Right renal cortex interstitium (tissue), 3 donors: ENCODE measurements at places on chromosomes 13 and 19.

GRCh38 chr13:29318741-29319140, 276.7 kb downstream of the SLC7A1 start:
- DNase-seq: no peak

DNA sequence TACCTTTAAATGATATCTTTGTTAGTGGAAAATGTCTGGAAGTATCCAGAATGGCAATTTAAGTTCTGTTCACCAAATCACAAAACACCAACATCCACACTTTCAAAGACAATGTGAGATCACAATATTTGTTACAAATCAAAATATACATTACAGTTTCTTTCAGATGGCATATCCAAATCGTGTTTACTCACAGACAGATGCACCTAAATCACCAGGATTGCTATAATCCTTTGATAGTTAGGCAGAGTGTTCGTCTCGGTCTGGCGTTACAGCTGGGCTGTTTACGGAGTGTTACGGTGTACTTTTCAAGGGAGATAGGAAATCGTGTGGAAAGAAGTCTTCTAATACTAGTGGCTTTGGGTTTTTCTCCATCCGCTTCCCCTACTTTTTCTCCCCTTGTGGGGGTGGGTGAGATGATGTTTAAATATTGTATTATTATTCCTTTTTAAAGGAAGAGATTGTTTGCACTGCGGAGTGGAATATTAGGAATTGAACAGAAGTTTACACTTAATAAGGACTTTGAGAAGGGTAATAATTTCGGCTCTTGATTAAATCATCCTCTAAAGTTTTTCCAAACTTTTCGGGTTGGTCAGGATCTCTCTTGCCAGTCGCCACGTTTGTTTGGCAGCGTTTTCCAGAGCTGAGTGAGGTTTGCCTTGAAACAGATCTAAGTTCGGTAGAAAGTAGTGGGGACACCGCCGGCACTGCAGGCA, 1.8 kb downstream of the MAB21L1 start:
- DNase-seq: peak; percentile 53

DNA sequence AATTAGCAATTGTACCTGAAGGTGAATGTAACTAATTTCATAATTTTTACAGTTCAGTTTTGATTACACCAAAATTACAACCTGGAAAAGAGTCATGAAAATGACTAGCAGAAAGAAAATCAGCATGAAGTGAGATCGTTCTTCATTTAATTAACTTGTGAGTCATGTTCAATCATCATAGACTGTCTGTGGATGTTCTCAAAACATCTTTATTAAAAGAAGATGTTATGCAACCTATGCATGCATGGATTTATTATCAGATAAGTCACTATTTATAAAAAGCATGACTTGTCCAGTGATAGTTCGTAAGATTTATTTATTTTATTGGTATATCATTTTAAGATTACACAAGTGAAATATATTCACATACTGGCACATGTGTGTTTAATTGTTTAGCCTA, 245.9 kb downstream of the ITGBL1 start:
- no peak for DNase-seq

DNA sequence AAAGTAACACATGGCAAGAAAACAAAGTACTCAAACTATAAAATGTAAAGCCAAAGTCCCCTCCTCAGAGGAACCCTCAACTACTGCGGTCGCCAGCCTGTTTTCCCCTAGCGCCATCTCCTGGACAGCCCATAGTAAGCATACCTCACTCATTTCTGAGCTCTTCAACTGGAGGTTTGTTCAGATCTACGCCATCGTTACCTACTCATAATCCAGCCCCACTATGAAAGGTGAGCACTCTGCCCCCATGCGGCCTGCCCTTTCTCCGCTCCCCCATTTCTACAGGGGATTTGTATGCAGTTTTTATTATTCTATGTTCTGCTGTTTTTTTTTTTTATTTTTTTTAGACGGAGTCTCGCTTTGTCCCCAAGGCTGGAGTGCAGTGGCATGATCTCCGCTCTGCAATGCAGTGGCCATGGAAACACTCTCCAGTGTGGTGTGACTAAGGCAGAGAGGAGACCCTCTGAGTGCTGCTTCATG, 26.2 kb downstream of the OPA3 start:
- no peak for DNase-seq

DNA sequence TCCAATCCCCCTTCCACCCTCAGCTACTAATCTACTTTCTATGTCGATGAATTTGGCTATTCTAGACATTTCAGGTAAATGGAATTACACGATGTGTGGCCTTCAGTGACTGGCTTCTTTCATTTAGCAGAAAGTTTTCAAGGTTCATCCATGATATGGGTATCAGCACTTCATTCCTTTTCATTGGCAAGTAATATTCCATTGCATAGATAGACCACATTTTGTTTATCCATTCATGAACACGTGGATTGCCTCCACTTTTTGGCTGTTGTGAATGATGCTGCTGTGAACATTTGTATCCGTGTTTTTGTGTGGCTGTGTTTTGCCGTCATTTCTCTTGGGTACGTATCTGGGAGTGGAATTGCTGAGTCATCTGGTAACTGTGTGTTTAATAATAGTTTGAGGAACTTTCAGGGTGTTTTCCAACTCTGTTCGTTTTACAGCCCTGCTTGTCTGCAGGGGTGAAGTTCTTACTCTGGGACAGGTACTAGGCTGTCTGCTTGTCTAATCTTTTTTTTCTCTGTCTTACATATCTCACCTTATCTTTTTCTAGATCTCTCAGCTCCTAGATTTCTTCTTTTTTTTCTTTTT, 32.5 kb downstream of the MARK4 start:
- DNase-seq: no peak

DNA sequence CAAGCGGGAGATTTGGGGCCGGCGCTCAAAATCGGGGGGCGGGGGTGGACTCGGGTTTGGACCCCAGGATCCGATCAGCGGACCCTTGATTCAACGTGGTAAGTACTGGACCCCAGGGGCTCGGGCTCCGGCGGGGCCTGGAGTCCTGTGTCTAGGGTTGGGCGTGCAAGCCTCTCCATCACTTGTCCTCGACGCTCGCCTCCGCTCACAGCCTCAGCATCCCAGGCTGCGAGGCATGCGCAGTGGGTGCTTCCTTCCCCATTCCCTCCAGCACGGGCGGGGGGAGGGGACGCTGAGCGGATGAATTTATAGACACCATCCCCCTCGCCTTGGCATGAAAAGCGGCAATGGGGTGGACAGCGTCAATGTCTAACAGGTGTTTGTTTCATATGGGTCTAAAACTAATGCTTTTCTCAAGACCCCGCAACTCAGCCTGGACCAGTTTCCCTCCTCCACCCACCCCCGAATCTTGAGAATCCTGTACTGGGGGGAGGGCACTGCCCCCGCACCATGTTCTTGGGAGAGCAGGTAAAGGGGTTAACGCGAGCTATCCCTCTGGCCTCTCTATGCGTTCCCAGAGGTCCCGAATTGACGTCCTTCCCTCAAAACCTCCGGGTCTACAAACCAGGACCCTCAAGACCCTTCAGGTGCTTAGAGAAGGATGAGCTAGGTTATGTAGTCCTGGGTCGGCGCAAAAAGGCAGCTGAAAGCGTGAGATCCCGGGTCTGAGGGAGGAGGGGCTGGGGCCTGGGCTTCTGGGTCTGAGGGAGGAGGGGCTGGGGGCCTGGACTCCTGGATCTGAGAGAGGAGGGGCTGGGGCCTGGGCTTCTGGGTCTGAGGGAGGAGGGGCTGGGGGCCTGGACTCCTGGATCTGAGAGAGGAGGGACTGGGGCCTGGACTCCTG, 579 bp downstream of the CPT1C start:
- DNase-seq: no peak

DNA sequence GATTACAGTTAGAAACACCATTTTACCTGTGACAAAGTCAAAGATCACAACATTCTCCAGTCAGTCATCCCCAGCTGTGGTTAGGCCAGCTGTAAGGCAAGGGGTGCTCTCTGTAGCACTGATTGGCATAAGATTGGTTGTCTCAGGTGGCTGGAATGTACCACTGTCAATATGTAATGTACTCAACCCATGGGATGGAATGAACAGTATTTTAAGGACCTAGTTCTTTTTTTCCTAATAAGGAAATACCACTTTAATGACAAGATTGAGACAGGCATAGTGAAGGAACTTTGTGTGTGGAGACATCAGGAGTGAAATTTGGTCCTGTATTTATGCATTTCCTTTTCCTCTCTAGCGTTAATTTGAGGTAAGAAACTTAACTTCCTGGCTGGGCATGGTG, 310.7 kb downstream of the ITGBL1 start:
- no peak for DNase-seq

- DNase-seq: no peak
These were observed 71.8 kb downstream of the STARD13 start for GRCh38 chr13:33213797-33214196.

DNA sequence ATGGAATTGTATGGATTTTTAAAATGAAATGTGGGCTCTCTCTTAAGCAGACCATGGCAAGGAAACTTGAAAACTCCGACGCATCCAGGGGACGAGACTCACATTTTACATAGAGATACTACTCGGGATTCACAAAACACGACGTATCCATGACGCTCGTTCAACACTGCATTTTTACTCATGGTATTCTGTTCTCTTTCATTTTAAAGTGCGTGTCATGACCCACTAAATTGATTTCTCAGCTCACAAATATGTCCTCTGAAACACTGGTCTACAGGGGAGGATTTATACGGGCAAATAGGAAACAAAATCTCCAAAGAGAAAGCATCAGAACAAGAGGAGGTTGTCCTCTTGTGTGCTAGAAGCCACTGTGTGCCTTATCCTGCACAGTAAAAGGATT, 523.5 kb downstream of the MYO16 start:
- no peak for DNase-seq

DNA sequence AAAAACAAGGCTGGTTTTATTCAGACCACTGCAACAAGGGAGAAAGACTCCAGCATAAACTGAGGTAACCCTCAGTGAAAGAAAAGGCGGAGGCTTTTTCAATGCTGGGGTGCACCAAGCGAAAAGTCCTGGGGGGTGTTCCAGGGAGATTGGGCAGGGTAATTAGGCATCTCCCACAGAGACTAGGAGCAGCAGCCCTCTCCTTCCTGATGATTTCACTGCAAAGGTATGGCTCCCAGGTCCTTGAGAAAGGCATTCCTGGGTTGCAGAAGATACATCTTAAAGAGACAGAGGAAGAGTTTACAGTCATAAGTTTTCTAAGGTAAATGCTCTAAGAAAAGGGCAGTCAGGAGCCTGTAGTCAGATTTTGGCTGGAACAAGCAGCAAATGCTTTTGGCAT, 412.0 kb downstream of the FOXO1 start:
- DNase-seq: no peak

DNA sequence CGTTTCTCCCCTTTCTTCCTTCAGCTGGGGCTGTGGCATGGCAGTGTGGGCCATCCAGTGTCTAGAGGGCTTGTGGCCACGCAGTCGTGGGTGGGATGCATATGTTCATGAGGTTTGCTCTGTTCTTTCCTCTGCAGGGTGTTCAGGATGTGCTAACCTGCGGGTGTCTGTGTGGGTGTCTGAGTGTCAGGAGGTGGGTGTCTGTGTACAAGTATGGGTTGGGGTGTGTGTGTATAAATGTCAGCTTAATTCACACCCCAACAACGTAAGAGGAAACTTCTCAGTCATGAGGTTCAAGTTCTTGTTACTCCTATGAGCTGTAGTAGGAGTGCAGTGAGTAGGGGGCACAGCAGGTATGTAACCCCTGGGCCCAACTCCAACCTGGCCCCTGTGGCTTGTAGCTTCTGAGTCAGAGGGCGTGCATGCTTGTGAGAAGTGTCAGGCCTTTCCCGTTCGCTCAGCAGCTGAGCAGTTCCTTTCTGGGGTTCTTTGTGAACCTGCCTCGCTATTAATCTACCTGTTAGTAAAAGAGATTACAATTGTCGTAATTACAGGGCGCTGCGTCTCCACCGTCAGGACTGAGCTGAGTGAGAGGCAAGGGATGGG, 49.1 kb downstream of the NFIX start:
- DNase-seq: no peak

DNA sequence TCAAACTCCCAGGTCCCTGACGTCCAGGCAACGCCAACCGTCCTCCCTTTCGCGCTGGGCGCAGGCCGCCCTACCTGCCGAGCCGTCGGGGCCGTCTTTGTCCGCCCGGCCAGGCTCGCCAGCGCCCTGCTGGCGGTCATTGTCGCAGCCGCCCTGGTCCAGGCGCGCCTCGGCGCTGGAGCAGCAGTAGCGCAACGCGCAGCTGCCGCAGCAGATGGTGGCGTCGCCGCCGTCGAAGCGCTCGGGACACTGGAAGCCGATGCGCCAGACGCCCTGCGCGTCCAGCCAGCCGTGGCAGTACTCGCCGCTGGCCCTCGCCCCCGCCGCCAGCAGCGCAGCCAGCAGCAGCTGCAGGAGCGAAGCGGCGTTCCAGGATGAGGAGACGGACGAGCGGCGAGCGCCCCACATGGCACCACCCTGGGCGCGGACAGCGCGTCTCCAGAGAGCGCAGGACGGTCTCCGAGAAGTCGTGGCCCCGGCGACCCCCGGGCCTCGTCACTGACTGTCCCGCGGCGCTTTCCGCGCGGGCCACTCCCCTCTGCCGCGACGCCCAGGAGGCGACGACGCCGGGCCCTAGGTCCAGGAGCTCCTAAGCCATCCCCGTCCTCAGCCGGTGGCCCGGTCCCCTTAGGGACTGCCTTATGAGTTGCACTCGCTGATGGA, 1.1 kb downstream of the SHISA2 start:
- no peak for DNase-seq

DNA sequence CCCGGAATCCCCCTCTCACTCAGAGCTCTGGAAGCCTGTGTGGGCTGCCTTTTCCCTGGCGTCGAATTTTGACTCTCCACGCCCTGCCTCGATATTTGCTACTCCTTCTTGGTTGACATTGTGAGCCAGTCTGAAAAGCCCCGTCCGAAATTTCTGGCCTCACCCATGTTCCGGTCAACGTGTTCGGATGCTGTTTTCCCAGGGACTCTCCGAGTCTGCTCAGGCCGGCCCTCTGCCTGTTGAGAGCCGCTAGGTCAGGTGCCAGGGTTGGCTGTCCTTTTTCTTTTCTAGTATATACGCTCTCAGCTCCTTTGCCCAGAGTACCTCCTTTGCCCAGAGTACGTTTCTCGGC, 6.8 kb upstream of the DGKH start:
- no peak for DNase-seq

DNA sequence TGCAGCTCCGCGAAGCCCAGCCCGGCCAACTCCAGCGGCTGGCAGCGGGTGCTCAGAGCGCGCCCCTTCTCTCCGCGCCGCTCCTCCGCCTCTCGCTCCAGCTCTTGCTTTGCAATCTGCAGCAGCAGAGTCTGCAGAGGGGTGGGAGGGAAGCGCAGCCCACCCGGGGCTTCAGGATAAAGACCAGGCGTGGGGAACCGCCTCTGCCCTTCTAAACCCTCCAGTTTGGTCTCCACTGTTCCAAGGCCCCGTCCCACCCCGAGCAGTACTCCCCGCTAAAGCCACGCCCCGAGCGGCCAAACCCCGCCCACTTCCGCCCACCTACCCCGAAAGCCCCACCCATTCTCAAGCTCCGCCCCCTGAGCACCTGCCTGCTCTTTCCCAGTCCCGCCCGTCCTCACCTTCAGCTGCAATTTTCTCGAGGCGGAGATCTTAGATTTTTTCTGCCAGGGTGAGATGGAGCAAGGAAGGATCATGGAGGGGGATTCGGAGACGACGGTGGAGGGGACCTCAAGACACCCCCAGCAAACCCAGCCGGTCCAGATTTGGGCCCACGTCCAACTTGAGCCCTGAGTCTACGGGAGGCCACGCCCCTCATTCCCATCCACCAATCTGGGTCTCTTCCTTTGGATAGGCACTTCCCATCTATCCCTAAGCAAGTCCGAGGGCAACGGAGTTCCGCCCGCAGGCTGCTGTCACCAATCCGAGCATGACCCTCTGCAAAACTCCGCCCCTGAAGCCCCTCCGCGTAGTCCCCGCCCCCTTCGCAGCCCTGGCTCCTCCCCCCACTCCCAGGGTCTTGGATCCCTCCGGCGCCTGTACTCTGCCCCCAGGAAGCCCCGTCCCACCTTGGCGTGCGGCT, 1.1 kb downstream of the TNNI3 start:
- no peak for DNase-seq

- DNase-seq: no peak
These were observed 101.7 kb upstream of the SOX21 start for GRCh38 chr13:94813920-94814475.
